ENCODE measurements at places on chromosomes 11 and 22.
A peak's percentile ranks its signal among the peaks of the same experiment; 100 is the strongest.

- peak; percentile 54 for DNase-seq
Measured at GRCh38 chr11:12377106-12377823, at the start of gene PARVA. PARVA (plus strand) TSS chr11:12377571; CDS start chr11:12377648, 77 bp downstream.

- no peak for DNase-seq
Measured at GRCh38 chr22:30636226-30637077, 871 bp downstream of the SLC35E4 start.

GRCh38 chr22:23106344-23106743 is 35.4 kb downstream of the RSPH14 start:
- DNase-seq, result no peak

DNA sequence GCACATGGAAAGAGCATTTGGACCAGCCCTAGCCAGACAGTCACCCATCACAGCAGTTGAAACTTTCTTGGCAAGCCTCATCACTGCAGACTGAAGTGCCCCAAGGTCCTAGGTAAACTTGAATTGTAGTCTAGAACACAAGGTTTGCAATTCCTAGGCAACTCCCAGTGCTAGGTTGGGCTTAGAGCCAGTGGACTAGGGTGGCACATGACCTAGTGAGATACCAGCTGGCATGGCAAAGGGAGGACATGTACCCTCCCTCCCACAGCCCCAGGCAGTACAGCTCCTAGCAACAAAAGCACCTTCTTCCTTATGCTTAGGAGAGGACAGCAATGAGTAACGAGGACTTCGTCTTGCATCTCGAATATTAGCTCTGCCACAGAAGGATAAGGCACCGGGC is 889.5 kb downstream of the JRKL start:
- no peak for DNase-seq

DNA sequence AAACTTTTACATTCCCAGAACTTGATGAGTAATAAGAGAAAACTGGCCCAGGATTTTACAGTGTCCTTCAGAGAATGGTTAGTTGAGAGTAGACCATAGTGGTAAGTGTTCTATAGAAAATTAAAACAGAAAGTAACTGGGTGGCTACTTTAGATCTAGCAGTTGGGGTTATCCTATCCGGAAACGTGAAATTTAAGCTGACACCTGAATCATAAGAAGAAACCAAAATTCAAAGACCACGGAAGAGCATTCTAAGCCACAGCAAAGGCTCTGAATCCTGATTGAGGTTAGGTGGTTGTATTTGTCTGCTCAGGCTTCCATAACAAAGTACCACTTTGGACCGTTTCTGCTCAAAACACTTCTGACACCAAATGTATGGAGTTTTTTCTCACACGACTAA is 34.0 kb downstream of the TTC17 start:
- DNase-seq, result no peak

DNA sequence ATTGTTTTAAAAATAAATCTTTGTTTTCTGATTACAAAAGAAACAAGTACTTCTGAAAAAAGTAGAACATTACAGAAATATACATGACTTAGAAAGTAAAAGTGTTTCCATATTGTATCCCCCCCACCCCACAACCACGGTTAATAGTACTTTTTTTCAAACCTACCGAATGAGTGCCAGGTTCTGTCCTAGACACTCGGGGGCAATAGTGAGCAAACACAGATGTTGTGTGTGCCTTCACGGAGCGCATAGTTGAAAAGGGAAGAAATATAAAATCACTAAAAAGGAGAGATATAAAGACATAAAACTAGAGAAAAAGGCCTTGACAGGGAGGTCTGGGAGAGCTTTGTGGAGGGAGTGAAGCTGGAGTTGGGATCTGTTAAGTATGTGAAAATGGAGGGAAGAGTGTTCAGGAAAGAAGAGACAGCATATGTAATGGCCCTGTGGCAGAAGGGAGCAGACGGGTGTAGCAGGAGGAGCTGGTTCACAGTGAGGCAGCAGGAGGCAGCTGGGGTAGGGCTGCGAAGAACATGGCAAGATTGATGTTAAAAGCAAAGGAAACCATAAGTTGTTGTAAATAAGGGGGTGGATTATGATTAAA is 42.1 kb upstream of the ALX4 start:
- DNase-seq, result no peak

- no peak for DNase-seq
Measured at GRCh38 chr11:46475051-46475925, 83.7 kb upstream of the CHRM4 start.

DNA sequence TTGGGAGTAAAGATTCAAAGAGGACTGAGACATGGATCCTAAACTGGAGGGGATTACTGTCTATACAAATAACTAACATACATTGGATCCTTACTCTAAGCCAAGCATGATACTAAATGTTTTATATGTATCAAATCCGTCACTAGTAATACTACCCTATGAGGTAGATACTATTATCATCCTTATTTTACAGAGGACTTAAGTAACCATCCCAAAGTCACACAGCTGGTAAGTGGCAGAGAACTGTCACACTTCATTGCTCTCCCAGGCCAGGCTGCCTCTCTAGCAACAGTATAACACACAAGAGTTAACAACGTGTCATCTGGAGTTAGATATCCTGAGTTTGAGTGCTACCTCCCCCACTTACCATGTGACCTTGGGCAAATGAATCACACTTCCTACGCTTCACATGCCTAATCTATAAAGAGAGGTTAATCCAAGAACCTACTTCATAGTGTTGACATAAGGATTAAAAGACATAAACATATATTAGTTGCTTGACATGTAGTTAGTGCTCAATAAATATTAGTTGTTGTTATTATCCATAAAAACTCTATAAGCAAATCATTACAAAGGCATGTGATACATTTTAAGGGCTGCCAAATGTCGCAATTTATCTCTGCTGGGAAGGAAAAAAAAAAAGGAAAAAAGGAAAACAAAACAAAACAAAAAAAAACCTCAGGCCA is 33.8 kb upstream of the SPON1 start:
- no peak for DNase-seq

- DNase-seq, result no peak
Measured at GRCh38 chr11:11752679-11753078, 89.1 kb upstream of the USP47 start.

DNA sequence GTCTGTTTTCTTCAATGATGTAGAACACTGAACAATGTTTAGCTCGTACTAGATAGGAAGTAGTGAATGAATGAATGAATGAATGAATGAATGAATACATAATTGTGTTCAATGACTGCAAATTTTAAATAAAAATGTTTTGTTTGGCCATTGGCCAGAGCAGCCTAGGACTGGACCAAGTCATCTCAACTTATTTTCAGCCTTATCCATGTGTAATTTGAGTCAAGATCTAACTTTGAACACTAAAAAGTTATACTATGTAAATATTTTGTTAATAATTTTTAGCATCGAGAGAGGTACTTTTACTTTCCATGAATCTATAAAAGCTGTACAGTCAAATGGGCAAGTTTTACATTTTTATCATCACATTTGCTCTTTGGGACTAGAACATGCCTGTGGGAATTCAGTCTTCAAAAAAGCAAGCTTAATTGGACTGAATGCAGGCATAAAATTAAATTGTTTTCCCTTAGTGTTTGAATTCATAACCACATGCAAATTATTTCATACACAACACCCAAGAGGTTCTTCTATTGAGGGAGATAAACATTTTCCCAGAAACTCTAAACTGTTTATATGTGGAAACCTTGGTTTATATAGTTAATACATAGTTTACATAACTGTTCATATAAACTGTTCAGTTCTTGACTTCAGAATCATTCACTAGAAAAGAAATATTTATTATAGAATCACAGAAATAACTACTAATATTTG is 222.1 kb upstream of the ANO3 start:
- DNase-seq, result no peak

- no peak for DNase-seq
Measured at GRCh38 chr22:29784451-29785361, 17.5 kb downstream of the UQCR10 start.

- no peak for DNase-seq
Measured at GRCh38 chr11:14073849-14074476, 111.4 kb downstream of the SPON1 start.

GRCh38 chr11:132358573-132358953 is 988.1 kb downstream of the NTM start:
- no peak for DNase-seq
